ENCODE measurements at places on chromosomes 7 and 10. TPM values are rescaled to one million over a fixed set of nuclear protein-coding genes. Genes with fewer than 3 reads are reported as not detected.

GRCh38 chr7:114944745-114945625 lies 23.1 kb downstream of the MDFIC start:
- DNase-seq, result no peak

GRCh38 chr10:61757525-61758397 lies 95.0 kb downstream of the CABCOCO1 start:
- DNase-seq, result no peak

The PTF1A gene
- total RNA-seq, result not detected

The TPK1 gene
- total RNA-seq, result 26.4 TPM

DNA sequence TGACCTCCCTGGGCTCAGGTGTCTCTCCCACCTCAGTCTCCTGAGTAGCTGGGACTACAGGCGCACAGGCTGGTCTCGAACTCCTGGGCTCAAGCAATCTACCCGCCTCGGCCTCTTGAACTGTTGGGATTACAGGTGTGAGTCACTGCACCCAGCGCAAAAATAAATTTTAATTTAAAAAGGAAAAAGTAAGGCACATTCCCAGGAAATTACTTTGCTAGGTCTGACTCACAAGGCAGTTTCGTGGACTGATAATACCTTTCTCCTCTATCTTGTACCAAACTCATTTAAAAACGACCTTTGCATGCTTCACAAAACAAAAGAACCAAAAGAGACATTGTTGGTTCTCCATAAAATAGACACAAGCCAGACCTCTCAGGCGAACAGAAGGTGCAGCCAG lies 29.7 kb downstream of the PARP12 start:
- DNase-seq, result no peak

Data from B cell (primary cell).